AG08395 (cell line): ENCODE measurements at places on chromosomes 3 and 15.

DNA sequence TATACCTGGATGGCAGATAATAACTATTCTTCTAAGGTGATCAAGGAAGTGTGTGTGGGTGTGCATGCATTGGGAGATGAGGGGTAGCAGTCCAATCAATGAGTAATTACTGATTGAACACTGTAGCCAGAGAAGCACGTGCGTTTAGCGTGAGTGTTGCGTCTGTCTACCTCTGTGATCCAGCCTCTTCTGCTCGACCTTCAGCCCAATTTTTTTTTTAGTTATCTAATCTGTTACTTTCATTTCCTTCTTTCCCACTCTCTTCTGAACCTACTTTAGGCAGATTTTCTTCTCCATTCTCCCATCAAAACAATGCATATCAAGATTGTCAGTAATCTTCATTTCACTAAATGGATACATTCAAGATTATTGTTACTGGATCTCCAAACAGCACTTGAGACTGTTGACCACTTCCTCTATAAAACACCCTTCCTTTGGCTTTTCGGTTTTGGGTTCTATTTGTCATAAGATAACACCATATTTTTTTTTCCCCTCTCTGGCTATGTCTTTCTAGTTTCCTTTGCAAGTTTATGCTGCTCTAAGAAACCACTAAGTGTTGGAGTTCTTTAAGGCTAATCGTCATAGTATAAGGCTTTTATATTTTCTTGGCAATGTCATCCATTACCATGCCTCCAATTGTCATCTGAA, 41.0 kb downstream of the MCTP2 start:
- DNase-seq, result no peak

DNA sequence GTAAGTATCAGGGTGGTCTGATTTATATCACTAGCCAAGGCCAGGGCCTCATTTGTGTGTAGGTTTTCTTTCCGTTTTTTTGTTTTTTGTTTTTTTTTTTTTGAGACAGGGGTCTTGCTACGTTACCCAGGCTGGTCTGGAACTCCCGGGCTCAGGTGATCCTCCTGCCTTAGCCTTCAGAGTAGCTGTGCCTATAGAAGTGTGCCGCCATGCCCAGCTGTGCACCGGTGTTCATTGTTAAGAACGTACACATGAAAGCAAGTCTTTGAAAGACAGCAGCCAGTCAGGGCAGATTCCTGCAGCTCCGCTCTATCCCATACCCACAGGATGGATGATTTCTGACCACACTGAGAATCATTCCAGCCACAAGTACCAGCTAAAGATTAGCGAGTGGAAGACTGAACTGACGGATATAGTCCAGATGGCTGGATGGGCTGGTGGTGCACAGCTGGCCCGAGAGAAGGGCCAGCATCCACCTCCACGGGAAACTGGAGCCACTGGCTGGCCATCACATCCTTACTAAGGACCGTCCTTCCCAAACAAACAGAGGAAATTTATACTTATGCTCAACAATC, 95.4 kb downstream of the PCSK6 start:
- DNase-seq, result no peak

DNA sequence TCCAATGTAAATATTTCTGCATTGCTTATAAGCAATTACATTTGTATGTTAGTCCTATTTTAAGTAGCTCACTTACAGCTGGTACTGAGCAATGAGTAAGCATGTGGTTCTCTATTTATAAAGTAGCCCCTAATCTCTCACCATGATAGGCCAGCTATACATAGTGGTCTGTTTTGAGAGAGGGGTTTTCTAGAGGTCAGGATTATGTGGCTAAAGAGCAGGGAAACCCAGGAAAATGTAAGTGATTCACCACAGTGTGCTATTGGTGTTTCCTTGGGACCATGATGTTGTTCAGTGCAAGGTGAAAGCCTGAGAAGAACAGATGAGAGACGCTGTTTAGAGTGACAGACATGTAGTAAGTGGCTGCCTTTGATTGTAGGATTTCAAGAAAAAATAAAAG, 26.4 kb downstream of the RBMS3 start:
- no peak for DNase-seq

GRCh38 chr3:43180694-43181093, 74.8 kb upstream of the POMGNT2 start:
- DNase-seq, result no peak

DNA sequence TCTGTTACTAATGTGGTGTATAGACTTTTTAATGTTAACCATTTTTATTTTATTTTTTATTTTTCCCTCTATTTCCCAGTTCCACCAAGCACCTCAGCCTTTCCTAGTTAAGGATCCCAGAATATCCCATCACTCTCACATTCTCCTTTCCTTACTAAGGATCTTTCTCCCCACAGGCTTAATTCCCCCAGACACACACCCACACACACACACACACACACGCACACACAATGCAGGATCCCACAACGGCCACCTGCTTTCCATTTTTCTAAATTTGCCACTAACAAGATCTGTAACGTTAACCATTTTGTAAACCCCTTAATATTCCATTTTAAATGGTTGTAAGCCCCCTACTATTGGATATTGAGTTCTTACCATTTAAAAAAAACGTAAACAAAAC, 404.1 kb downstream of the ZIC1 start:
- no peak for DNase-seq

DNA sequence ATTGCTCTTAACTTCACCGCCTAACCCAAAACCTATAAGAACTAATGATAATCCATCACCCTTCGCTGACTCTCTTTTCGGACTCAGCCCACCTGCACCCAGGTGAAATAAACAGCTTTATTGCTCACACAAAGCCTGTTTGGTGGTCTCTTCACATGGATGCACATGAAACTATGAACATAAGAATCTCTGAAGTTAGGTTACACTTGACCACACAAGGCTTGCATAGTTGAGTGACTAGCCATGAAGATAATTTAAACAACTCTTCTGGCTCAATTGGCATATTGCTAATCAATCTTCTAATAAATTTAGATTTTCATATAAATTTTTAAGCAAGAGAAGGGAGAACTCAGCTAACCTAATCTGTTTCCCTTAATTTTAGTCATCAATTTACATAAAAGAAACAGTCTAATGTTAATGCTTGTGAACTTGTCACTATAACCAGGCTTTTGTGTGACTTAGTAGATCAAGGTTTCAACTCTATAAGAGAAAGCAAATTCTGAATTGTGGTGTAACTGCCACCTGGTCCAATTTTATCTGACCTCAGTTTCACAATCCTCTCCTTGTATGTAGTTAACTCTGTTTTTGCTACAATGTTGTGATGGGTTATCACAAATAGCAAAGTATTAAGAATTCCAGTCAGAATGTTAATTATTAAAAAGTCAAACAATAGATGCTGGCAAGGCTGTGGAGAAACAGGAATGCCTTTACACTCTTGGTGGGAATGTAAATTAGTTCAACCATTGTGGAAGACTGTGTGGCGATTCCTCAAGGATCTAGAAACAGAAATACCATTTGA, 82.0 kb downstream of the HHLA2 start:
- DNase-seq, result no peak

DNA sequence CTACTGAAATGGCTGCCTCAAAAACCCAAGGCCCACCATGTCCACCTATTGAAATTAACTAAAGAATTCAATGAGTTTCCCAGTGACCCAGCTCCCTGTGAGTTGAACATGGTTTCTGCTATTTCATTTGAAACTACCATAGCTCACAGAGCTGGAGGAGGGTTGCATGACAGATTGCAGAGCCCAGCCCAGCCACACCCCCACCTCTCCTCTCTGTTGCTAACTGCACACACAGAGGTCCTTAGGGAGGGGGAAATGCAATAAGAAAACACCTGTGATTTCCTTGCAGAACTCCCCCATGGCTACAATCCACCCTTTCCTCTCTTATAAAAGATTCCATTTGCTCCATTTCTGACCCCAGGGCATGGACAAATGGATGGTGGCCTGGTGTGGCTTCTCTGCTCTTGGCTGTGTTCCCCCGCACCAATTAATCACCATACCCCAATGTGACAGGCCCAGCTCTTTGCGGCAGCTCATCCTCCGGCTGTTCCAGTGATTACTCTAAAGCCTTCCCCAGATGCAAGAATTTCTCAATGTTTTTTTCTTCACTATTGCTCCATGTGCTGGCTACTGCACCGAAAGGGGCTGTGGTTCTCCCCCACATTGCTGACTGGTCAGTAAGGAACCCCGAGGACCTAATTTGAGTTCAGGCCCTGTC, 208.4 kb upstream of the KBTBD8 start:
- peak; percentile 18 for DNase-seq

GRCh38 chr15:26015516-26016075, 152.5 kb upstream of the ATP10A start:
- DNase-seq, result no peak

- peak; percentile 14 for DNase-seq
Measured at GRCh38 chr3:188037965-188038581, 115.9 kb upstream of the LPP start.

DNA sequence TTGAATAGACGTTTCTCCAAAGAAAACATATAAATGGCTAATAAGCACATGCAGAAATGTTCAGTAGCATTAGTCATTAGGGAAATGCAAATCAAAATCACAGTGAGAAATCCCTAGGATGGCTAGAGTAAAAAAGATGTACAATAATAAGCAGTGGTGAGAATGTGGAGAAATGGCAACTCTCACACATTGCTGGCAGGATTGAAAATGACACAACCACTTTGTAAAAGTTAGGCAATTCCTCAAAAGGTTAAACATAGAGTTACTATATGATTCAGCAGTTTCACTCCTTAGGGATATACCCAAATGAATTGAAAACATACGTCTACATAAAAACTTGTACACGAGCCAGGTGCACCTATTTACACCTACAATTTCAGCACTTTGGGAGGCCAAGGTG, 108.7 kb downstream of the ITPR1 start:
- no peak for DNase-seq

GRCh38 chr3:186471771-186472170, 72.4 kb downstream of the CRYGS start:
- DNase-seq, result no peak

GRCh38 chr3:46098319-46098761, 71.1 kb upstream of the XCR1 start:
- DNase-seq, result peak; percentile 61

GRCh38 chr3:54861248-54862067, 66.4 kb downstream of the LRTM1 start:
- DNase-seq, result peak; percentile 56

DNA sequence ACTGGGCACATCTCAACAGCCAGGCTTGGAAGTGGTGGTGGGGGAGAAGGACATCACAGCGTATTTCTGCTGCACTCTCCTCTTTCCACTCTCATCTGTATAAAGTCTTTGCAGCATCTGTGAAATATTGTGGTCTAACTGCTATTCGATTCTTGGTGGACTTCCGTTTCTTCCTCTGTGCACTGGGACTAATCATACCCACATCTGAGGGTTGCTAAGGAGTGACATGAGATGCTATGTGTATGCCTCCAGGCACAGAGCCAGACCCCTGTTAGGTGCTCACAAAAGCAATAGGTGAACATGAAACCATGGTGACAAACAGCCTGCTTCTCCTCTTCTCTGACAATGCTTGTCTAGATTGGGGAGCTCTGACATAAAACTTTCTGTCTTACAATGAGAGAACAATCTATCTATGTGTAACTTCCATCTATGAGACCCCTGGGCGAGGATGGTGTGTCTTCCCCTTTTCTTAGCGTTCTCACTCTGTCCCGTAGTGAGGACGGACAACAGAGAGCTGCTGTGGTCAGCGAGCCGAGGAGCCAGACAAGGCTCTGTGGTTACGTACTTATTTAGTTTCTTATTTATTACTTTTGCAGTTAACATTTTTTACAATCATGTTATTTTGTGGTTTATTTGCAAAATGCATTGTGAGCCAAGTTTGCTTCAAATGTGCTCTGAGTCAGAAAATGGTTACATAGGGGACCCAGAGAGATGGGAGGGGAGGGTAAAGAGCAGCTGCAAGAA, 196.7 kb upstream of the TPRG1 start:
- DNase-seq, result peak; percentile 62

DNA sequence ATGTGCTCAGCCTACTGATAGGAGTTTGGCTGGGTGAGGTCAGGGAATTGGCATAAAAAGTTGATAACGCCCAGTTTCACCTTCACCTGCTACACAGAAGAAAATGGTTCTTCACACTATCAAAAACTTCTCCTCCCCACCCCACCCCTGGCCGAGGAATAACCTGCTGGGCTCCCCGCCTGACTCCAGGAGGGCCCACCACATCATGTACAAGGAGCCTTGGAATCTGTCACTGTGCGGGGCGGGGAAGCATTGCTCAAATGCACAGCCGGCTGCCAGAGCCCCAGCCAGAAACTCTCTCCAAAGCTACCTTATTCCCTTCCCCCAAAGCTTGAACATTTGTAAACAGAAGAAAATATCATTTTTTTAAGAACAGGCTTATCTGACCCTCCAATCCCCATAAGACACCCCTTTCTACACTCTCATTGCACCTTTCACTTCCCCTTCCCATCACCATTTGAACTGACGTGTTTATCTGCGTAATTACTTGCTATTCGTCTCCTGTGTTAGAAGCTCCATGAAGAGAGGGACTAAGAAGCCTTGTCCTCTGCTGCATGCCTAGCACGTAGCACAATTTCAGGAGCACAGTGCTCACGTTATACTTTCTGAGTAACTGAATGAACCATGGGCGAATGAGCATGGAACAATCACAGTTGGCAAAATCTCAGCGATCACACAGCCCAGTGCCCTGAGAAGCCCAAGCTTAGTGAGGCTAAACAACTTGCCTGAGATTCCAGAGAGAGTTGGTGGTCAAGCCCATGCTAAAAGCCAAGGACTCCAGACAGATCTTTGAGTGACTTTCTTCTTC, 82.9 kb downstream of the HES1 start:
- DNase-seq, result no peak

GRCh38 chr3:65233561-65233960, 545.8 kb upstream of the ADAMTS9 start:
- DNase-seq, result no peak

DNA sequence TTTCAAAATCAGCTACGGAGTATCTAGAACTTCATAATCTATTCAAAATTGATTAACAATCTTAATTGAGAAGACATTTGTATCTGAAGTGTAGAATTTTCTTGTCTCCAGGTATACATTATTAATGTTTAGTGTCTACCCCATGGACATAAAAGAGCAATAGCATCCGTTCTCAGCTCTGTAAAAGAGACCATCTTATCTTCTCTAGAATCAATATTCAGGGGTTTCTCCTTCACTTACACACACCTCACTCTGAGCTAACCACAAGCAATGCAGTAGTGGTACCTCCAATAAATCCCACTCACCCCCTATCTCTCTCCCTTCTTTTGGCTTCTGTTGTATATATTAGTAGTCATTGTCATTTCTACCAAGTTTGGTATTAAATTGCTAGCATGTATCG, 16.2 kb downstream of the MBNL1 start:
- no peak for DNase-seq

DNA sequence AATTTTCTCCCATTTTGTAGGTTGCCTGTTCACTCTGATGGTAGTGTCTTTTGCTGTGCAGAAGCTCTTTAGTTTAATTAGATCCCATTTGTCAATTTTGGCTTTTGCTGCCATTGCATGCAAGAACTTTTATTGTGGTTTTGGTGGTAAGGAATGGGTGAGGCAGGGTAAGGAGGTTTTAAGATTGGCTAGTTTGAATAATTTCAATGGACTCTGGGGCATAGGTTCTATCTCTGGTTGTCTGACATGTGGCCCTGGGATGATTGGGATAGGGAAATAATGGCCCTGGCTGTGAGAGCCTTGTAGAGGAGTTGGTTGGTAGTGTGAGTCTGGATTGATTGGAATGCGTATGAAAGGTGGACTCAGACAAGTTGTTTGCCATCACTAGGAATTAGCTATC, 38.0 kb downstream of the SEC22A start:
- no peak for DNase-seq

- no peak for DNase-seq
Measured at GRCh38 chr3:114242947-114243346, 5.6 kb upstream of the ZNF80 start.
